Esophagus muscularis mucosa (tissue), 4 donors: ENCODE measurements at places on chromosomes 5 and 9. TPM values are rescaled to one million over a fixed set of nuclear protein-coding genes. Genes with fewer than 3 reads are reported as not detected.
A peak's percentile ranks its signal among the peaks of the same experiment; 100 is the strongest.

Gene SOX30
- total RNA-seq: 0.34 TPM

GRCh38 chr5:36442796-36443195, 141.1 kb upstream of the RANBP3L start:
- no peak for DNase-seq

GRCh38 chr5:126449751-126450271, 26.6 kb downstream of the GRAMD2B start:
- DNase-seq: no peak

- peak; percentile 95 for DNase-seq
Measured at GRCh38 chr5:177500685-177501522, 3.5 kb upstream of the PDLIM7 start.

GRCh38 chr5:64612344-64612961, 77.8 kb upstream of the SHISAL2B start:
- DNase-seq: peak; percentile 60
